ENCODE measurements at places on chromosomes 6 and 20.

- DNase-seq: no peak
Observed at GRCh38 chr20:57654998-57655808, 35.0 kb upstream of the ZBP1 start.

- DNase-seq: no peak
Observed at GRCh38 chr20:63442100-63442493, 30.4 kb downstream of the KCNQ2 start.

DNA sequence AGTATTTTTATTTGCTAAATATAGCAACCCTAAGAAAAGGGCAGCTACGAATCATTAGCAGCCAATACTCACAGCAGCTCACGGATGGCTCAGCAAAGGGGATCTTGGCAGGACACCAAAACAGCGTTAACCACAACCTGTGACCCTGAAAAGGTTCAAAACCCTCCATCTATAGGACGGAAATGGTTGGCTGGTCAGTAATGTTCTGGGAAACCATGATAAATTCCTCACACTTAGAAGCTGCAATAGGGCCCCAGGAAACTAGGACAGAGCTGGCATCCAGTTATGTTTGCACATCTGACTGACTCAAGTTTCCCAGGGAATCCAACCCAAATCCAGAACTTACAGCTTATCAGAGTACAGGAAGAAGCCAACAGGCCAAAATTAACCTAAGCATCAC lies 30.9 kb upstream of the PTPRT start:
- DNase-seq: no peak

DNA sequence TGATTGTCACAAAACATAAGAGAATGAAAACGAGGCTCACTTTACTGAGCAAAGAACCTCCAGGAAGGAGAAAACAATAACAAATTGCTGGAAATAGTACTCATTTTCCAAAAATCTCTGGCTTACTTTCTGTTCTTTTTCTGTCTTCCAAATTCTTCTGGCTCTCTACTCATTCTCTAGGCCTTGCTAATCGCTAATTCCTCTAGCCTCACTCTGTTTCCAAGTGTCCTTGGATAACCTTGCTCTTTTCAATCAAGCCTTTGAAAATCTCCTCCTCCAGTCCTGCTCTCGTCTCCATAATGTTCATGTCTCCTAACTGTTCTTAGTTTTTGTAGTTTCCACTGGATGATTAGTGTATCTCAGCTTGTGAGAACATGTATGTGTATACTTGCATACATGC lies 96.2 kb upstream of the MAP7 start:
- DNase-seq: no peak

Data from NCI-H2171 (cell line).